ENCODE measurements at places on chromosomes 1 and 21.

GRCh38 chr21:33070744-33070997, 730 bp downstream of the OLIG1 start:
- DNase-seq: no peak

DNA sequence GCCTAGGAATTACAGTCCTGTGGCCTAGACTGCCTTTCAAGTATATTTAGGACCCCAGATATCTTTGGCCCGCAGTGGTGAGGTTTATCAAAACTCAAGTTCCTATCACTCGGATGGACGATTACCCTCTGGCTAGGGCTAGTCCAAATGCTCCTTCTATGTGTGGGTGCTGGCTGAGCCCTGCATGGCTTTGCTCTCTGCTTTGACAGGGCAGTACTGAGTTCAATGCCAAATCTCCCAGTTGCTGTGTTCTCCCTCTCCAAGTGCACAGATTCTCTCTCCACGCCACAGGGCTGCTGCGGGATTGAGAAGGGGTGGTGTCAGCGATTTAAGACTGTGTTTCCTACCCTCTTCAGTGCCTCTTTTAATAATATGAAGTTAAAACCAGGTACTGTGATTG, 97.0 kb downstream of the LHX4 start:
- DNase-seq: no peak

- DNase-seq: no peak
Measured at GRCh38 chr1:10705953-10706352, 90.5 kb downstream of the CASZ1 start.

DNA sequence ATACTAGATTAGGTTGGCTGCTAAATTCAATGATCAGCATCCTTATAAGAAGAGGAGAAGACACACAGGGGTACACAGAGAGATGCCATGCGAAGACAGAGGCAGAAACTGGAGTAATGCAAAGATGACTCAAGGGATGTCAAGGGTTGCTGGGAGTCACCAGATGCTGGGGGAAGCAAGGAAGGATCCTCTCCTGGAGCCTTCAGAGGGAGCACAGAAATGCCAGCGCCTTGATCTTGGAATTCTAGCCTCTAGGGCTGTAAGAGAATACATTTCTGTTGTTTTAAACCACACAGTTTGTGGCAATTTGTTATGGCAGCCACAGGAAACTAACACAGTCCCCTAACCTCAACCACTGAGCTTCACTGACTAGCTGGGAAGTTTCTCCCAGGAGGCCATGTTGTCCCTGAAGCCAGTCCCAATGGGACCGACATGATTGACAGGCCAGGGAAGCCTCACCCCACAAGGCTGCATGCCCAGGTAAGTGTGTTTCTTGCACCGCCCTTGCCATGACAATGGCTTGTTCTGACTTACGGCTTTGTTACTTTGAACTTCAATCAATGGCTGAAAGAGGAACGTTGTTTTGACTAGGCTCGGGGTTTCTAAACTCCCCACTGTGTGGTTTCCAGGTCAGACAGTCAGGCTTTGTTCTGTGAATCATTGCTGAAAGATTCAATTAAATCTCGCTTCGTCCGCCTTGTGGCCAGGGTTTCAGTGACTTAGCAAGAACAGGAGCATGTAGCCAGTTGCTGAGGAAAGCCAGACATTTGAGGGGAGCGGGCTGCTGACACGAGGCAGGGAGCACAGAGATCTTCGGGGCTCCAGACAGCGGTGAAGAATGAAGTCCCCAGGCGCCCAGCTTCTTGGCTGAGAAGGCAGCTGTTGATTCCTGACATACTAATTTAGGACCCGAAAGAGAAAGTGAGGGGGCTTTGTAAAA, 62.3 kb downstream of the RUNX1 start:
- no peak for DNase-seq

DNA sequence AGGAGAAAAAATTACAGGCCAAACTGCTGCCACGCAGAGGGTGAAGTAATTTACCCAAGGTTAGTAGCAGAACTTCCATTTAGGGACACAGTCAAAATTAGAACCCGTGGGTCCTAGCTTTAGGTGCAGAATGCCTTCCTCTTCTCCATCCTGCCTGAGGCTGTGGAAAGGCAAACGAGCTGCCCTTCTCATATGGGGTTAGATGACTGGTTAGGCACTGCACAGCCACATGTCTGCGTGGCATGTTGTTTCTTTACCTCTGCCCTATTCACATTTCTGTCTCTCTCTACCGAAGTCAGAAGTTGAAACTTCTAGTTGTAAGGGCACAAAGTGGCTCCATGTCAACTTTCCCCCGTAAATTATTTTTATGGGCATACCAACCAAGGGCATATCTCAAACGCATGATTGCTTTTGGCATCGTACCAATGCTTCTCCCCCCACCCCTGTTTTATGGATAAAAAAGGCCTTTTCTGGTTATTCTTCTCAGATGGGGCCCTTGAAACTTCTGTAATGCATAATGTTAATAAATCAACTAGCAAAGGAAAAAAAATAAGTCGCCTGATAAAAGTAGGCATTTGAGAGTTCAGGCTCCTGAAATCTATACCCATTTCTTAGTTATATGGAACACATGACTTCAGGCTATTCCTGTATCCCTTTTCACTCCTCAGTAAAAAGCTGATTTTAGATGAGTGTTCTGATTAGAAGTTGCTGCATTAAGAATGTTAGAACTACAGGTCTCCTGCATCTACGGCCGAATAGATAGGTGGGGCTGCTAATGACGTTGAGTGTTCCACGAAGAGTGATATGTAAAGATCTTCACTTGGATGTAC, 139.6 kb upstream of the NRIP1 start:
- no peak for DNase-seq

GRCh38 chr1:101816262-101816661, 180.5 kb downstream of the OLFM3 start:
- no peak for DNase-seq

GRCh38 chr1:226625832-226626576, 77.4 kb downstream of the STUM start:
- no peak for DNase-seq

DNA sequence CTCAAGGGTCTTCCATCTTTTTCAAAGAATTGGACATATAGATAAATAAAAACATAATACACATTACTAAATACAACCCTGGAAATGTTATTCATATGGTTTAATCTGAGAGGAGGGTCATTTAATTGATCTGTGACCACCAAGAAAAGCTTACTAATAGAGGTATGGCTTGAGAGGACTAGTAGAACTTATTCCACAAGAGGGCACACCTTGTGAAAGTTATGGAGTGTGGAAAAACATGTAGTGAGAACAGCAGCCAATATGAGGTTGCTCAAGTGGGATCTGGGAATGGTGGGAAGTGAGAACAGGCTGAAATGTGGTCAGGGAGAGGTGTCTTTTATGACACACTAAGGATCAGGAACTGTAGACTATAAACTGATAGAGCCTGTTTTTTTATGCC, 973.5 kb upstream of the B3GALT2 start:
- no peak for DNase-seq

GRCh38 chr1:205486258-205486657, 18.2 kb upstream of the CDK18 start:
- DNase-seq: no peak

DNA sequence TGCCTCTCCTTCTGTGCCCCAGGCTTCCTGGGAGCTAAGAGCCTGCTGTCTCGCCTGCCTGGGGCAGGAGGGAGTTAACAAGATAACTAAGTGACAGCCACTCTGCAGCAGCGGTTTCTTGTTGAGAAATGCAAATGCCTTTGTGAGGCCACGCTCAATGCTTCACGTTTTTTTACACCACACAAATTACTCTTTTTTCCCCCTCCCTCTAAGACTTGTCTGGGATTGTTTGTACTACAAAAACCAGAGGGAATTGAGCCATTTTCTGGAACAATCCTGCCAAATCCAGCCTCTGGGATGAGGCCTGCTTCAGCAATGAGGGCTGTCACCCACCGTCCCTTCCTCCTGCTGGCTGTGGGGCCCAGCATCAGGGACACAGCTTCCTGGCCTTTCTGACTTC, 119.6 kb downstream of the ACTL8 start:
- no peak for DNase-seq

DNA sequence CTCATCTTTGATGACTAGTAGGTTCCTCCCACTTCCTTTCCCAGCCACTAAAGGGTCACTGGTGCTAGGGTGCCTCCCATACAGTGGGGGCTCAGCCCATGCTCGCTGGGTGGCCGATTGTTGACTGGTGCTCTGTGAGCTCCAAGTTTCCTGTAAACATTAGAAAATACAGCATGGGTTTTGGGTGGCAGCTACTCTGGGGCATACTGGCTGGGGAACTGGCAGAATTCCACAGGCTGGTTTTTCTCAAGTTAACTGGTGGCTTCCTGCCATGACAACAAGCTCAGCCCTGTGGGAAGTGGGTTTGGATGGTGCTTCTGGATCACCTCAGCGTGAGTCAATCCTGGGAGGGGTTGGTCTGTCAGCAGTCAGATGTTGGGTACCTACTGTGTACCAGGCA, 28.7 kb upstream of the CRNN start:
- DNase-seq: no peak

DNA sequence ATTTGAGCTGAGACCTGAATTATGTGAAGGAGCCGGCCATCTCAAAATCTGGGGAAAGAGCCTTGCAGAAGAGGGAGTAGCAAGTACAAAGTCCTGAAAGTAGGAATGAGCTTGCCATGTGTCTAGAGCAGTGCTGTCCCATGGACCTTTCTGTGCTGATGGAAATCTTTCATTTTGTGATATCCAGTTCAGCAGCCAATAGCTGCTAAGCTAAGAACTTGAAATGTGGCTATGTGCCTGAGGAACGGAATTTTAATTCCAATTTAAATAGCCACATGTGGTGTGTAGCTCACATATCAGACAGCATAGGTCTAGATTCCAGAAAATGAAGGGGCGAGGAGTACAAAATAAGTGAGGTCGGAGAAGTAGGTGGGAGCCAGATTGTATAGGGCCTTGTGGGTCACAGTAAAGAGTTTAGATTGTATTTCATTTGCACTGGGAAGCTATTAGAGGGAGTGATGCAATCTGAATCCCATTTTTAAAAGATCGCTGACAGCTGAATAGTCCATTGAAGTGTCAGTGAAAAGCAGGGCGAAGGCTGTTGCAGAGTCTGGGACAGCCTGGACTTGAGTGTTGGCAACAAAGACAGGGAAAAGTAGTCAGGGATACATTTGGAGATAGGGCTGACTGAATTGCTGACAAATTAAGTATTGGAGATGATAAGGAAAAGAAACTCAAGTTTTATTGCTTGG, 80.3 kb downstream of the TMEM200B start:
- DNase-seq: no peak

- DNase-seq: no peak
Measured at GRCh38 chr21:23101111-23101510, 2102.9 kb downstream of the NCAM2 start.

- DNase-seq: no peak
Measured at GRCh38 chr1:89382479-89382878, 18.6 kb downstream of the GBP6 start.

GRCh38 chr1:45141247-45142003, 65.0 kb downstream of the ZSWIM5 start:
- peak; percentile 72 for DNase-seq
